Body of pancreas (tissue), 4 donors: ENCODE measurements at places on chromosomes 12 and 14. TPM values are rescaled to one million over a fixed set of nuclear protein-coding genes. Genes with fewer than 3 reads are reported as not detected.

Gene NINJ2
- total RNA-seq: 0.78 TPM

Gene LRP1-AS
- not detected for total RNA-seq

Gene OTOGL
- 0.26 TPM for total RNA-seq

Gene METTL17
- total RNA-seq: 39.2 TPM

Gene SLC25A21
- total RNA-seq: not detected

Gene SNW1
- total RNA-seq: 23.1 TPM

Gene LBHD2
- not detected for total RNA-seq

Gene DCAF4
- 10.4 TPM for total RNA-seq

Gene FOXN4
- not detected for total RNA-seq

Gene DNAJC22
- total RNA-seq: 10.9 TPM

Gene KRT73
- total RNA-seq: not detected

Gene SLC17A8
- total RNA-seq: not detected

Gene SLC6A15
- not detected for total RNA-seq

Gene PMCH
- not detected for total RNA-seq

Gene TUNAR
- total RNA-seq: not detected

Gene AVPR1A
- 2.0 TPM for total RNA-seq

Gene NANOG
- 0.66 TPM for total RNA-seq

Gene SIX6
- total RNA-seq: not detected

Gene TEP1
- total RNA-seq: 35.3 TPM

Gene GPRC5D
- total RNA-seq: not detected

Gene EML5
- total RNA-seq: 2.9 TPM

Gene NELL2
- total RNA-seq: 3.6 TPM

Gene CLEC4C
- total RNA-seq: not detected

Gene PKP2
- 31.9 TPM for total RNA-seq

Gene FSCB
- not detected for total RNA-seq

Gene TAS2R31
- 7.0 TPM for total RNA-seq

Gene VTI1B
- 41.2 TPM for total RNA-seq

Gene SMCO2
- not detected for total RNA-seq

Gene FIGNL2
- total RNA-seq: 0.33 TPM

Gene KCNC2
- total RNA-seq: not detected

Gene PTHLH
- total RNA-seq: 0.78 TPM

Gene GPR65
- 1.3 TPM for total RNA-seq

Gene ZNF891
- total RNA-seq: 3.1 TPM

Gene TSPAN19
- total RNA-seq: not detected

Gene EEF1AKMT3
- 15.0 TPM for total RNA-seq

Gene TAS2R50
- total RNA-seq: 3.1 TPM

Gene HOXC10
- total RNA-seq: not detected

Gene SYCP3
- 0.26 TPM for total RNA-seq

Gene IRF2BPL
- 26.7 TPM for total RNA-seq

Gene LAG3
- not detected for total RNA-seq

Gene TAMALIN
- 7.0 TPM for total RNA-seq

Gene ESRRB
- total RNA-seq: not detected

Gene ARMH4
- total RNA-seq: not detected

Gene ADCY4
- total RNA-seq: 10.6 TPM

Gene TEX52
- total RNA-seq: not detected

Gene LRRC10
- total RNA-seq: not detected

Gene TSHR
- not detected for total RNA-seq

Gene DEPDC4
- total RNA-seq: not detected

Gene ABCD2
- under 0.01 TPM for total RNA-seq

Gene CARMIL3
- total RNA-seq: 0.99 TPM

Gene GPR84
- total RNA-seq: not detected

Gene WSCD2
- 1.3 TPM for total RNA-seq

Gene RNASE3
- not detected for total RNA-seq

Gene CLECL1
- not detected for total RNA-seq

Gene PALS1
- total RNA-seq: 11.4 TPM
